Activated T-cell treated with anti-CD3 and anti-CD28 coated beads, Interleukin-2, amount 50 U/mL, for 72 hours (primary cell): ENCODE measurements at places on chromosomes 6 and 20. TPM values are rescaled to one million over a fixed set of nuclear protein-coding genes. Genes with fewer than 3 reads are reported as not detected.

OLIG3 gene
- total RNA-seq: 0.35 TPM

BPIFA1 gene
- not detected for total RNA-seq

NRN1 gene
- 3.3 TPM for total RNA-seq

SYNDIG1 gene
- total RNA-seq: not detected

SPDEF gene
- total RNA-seq: 0.34 TPM

NDUFAF5 gene
- 30.4 TPM for total RNA-seq

MOXD1 gene
- total RNA-seq: not detected

KCNQ5 gene
- total RNA-seq: 6.1 TPM

DSTN gene
- 70.4 TPM for total RNA-seq

ULBP2 gene
- total RNA-seq: 1.00 TPM

HLA-DQA1 gene
- total RNA-seq: 2.2 TPM

HRH3 gene
- total RNA-seq: not detected

STXBP5 gene
- total RNA-seq: 28.7 TPM

MUC21 gene
- total RNA-seq: not detected

DEFB124 gene
- total RNA-seq: not detected

SLC52A3 gene
- not detected for total RNA-seq

MAFB gene
- 0.39 TPM for total RNA-seq

IP6K3 gene
- total RNA-seq: not detected

BEND6 gene
- 0.32 TPM for total RNA-seq

ASIP gene
- not detected for total RNA-seq

TGM2 gene
- total RNA-seq: 0.38 TPM

MICB gene
- total RNA-seq: 22.3 TPM

SAPCD1 gene
- total RNA-seq: 18.0 TPM

NR2E1 gene
- total RNA-seq: not detected

TMEM74B gene
- 0.60 TPM for total RNA-seq

APOBEC2 gene
- not detected for total RNA-seq

DLK2 gene
- total RNA-seq: 1.6 TPM

FOXC1 gene
- 0.30 TPM for total RNA-seq

LBP gene
- not detected for total RNA-seq

LTB gene
- 43.4 TPM for total RNA-seq

ZNF311 gene
- total RNA-seq: 1.6 TPM

TBX18 gene
- not detected for total RNA-seq

SYNE1 gene
- 38.9 TPM for total RNA-seq

ABHD16B gene
- 0.22 TPM for total RNA-seq

SLC35D3 gene
- total RNA-seq: not detected

POLR3F gene
- 12.5 TPM for total RNA-seq
